ENCODE measurements at places on chromosomes 2 and 18.

GRCh38 chr2:120568089-120568974 is 167.3 kb upstream of the GLI2 start:
- DNase-seq, result no peak

DNA sequence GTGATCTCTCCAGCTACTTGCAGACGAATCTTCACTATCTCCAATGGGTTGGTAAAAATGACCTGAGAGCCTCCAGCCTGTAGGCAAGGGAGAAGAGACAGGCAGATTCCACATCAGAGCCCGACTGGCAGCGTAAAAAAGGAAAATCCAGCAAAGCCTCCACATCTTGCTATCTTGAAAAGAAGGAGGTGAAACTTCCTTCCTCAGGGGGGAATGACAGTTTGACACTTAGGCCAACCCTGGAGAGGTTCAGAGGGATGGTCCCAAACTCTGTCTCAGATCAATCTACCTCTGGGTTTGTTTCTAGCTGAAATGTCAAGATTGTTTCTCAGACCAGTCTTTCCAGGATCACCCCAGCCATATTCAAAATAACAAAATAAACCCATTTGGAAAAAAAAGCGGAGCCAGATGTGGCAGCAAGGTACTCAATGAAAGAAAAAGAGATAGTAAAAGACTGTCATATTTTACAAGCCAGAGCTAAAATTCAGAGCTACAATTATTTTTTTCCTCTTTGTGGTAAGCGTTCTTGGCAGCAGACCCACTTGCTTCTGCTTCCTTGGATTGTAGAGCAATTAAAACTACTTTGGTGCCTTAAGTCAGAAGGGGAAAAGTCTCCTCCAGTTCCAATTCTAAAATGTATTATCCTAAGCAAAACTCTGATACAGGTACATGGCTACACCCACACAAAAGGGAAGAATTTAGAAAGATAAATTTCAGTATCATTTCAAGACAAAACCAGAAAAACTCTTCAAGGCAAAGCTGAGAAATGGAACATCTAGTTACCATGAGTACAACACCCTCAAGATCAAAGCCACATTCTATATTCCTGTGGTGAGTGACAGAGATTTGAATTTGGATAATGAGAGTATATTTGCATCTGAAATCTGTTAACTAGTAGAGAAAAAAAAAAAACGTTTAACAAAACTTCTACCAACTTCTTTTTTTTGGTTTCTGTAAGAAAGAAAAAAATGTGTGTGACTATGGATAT is 100.1 kb downstream of the SLC25A12 start:
- no peak for DNase-seq

GRCh38 chr2:16195681-16196070 is 255.3 kb downstream of the MYCN start:
- no peak for DNase-seq

DNA sequence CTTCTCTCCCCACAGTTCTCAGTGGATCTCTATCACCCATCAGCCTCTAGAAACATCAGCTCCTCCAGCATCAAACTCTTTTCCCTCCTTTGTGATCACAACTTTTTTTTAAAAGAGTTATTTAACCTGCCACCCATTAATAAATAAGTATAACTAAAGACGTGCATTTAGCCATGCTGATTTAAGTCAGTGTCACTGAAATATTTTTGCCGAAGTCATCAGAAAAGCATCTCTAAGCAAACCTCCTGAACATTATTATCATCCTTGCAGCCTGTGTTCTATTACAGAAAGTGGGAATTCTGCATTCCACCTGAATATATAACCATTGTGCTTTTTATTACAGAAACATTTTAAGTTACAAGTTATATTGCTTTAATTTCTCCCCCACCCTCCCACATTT is 106.2 kb upstream of the ARHGAP28 start:
- DNase-seq, result no peak

- DNase-seq, result no peak
Observed at GRCh38 chr2:96253006-96253405, 12.8 kb downstream of the TMEM127 start.

- no peak for DNase-seq
Observed at GRCh38 chr2:191041418-191042161, 27.6 kb upstream of the STAT1 start.

DNA sequence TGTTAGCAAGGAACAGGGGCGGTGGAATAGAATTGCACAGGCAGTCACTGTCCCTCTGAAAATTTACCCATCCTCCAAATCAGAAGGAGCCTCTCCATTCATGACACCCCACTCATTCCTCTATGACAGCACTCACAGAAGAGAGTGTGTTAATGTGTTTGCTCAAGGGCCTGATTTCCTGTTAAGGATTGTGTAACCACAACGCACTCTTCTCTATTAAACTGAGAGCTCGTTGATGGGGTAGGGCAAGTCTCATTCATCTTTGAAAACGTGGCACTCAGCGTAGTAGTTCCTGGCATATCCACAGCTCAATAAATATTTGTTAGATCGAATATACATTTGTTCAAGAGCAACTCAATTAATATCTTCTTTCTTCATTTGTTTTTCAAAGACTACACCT is 106.4 kb downstream of the VAPA start:
- no peak for DNase-seq

DNA sequence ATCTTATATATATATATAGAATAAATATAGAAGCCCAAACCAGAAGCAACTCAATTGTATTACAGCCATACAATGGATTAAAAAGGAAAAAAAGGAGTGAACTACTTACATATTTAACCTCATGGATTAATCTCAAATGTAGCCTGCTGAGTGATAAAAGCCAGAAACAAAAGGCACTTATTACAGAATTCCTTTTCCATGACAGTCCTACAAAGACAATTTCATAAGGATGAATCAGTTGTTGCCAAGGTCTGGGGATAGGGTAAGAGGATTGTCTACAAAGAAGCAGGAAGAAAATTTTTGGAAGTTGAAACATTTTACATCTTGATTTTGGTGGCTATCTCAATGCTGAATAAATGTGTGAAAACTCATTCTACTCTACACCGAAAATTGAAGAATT is 103.9 kb upstream of the DCC start:
- no peak for DNase-seq

- DNase-seq, result no peak
Observed at GRCh38 chr2:1891971-1892486, 147.7 kb upstream of the PXDN start.

GRCh38 chr2:226916669-226917068 is 80.8 kb downstream of the RHBDD1 start:
- DNase-seq, result no peak

- DNase-seq, result no peak
Observed at GRCh38 chr2:126778561-126779501, 119.9 kb upstream of the TEX51 start.
